ENCODE measurements at places on chromosomes 4 and X.

GRCh38 chr4:666822-667544, 7.1 kb downstream of the ATP5ME start:
- no peak for DNase-seq

- DNase-seq = no peak
Measured at GRCh38 chrX:68249401-68249831, 183.9 kb downstream of the OPHN1 start.

GRCh38 chr4:139828966-139829664, 163.5 kb downstream of the MGST2 start:
- no peak for DNase-seq

DNA sequence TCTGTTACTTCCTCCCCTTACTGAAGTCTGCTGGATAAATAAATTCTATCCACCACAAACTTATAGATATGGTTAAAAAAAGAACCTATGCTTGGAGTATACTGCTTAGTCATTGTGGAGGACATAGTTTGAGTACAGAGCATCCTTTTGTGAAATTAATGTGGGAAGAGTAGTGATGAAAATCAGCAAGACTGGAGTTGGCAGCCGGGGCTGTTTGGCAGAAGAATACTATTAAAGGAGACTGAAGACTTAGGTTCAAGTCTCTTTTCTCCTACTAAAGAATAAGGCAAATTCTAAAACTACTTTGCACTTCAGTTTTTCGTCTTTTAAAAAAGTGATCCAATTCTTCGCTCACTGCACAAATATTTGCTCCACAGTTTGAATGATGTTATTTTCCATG, 326.6 kb upstream of the ATOH1 start:
- DNase-seq = no peak

DNA sequence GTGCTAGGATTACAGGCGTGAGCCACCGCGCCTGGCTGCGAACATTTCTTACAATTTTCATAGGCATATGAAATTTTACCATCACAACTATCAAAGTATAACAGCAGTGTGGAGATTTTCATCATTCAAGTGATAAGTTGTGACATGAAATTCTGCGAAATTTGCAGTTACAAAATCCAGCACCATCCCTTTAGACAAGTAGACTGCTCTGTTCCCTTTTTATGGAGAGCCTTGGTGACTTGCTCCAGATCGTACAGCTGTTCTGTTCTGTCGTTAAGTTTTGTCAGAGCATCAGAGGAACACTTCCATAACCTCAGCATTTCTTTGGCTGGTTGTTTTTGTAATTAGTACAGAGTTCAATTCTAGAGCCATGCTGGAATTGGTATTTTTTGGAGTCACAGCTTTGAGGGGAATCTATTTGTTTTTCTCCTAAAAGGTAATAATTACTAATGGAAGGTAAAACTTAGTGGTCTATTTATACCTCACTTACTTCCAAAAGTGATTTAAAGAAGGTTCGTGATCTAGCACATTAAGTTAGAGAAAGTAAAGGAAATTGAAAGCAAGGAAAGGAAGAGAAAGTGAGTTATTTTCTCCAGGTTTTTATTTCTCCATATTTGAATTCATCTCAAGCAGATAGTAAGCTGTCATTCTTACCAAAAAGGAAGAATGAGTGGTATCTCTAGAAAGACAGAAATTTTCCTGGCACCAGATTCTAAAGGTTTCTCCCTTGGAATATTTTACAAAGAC, 22.1 kb downstream of the ZRSR2 start:
- no peak for DNase-seq

DNA sequence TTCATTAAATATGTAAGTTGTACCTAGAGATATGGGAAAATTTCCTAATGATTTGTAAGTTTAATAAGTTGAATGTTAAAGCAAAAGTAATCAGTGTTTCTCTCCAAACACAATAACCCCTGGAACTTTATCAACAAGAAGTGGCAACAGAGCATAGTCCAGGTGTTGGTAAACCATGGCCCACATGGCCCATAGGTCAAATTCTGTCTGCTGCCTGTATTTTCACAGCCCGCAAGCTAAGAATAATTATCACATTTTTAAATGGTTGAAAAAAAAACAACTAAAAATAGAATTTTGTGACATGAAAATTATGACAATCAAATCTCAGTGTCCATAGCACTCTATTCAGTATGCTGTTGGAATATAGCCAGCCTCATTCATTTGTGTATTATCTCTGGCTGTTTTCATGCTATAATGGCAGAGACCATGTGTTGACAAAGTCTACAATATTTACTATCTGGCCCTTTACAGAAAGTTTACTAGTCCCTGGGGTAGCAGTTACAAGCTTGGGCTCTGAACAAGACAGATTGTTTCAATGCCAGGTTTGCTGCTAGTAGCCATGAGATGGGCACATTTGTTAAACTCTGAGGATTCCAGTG, 395.8 kb downstream of the GASK1B start:
- no peak for DNase-seq

DNA sequence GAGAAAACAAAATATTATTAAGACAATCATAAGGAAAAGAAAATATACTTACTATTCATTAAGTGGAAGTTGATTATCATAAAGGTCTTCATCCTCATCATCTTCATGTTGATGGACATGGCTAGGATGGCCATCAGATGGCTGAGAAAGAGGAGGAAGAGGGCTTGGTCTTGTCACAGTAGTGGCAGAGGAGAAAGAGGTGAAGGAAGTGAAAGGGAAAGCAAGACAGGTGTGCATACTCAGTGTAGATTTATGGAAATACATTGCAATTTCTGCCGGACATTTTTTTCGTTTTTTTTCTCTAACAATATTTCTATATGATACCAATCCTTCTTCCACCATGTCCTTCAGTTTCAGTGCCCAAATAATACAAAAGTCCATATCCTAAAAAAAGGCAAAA, 1409.8 kb downstream of the PCDH7 start:
- DNase-seq = no peak

DNA sequence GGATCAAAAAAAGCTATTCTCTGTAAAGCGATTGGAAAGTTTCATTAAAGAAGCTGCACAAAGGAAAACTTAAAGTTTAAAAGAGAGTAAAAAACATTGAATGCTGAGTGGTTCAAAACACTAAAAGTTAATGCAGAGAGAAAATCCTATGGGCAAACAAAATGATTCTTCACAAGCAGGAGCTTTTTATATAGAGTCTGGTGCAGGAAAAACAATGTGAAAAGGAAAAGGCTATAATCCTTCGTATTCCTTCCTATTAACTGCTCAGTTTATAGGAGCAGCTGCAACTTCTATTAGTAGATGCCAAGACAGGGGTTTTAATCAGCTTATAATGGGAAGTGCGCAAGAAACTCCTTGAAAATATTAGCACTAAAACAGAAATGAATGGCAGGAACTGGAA, 100.7 kb downstream of the PDGFC start:
- no peak for DNase-seq
